ENCODE measurements at places on chromosomes 6 and 20.

- no peak for DNase-seq
Observed at GRCh38 chr20:1405801-1406200, 12.9 kb upstream of the FKBP1A start.

- no peak for DNase-seq
Observed at GRCh38 chr20:59676126-59676850, 71.9 kb downstream of the PHACTR3 start.

DNA sequence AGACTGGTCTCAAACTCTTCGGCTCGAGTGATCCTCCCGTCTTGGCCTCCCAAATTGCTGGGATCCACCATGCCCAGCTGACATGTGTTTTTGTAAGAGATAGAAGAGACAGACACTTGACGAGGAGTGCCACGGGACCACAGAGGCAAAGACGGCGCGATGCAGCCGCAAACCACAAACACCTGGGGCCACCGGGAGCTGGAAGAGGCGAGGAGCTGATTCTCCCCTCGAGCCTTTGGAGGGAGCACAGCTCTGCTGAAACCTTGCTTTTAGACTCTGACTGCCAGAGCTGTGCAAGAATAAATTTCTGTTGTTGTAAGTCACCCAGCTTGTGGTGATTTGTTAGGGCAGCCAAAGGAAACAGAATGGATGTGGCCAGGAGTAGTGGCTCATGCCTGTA lies 46.9 kb downstream of the TFAP2C start:
- DNase-seq: no peak

DNA sequence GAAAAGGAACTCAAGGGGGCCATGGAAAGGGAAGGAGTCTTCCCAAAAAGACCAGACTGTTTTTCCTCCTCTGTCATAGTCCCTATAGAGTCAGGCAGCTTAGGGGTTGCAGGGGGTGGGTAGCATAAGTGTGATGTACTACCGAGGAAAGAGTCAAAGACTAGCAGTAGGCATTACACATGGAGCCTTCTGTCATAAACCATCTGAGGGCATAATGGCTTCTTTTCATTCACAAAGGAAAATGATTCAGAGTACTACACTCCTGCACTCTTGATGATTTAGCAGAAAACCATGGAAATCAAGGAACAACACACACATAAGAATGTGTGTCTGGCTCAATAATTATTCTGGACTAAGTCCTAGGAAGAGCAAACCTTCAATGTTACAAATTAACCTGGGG lies 14.9 kb downstream of the PLN start:
- DNase-seq: peak; percentile 25

DNA sequence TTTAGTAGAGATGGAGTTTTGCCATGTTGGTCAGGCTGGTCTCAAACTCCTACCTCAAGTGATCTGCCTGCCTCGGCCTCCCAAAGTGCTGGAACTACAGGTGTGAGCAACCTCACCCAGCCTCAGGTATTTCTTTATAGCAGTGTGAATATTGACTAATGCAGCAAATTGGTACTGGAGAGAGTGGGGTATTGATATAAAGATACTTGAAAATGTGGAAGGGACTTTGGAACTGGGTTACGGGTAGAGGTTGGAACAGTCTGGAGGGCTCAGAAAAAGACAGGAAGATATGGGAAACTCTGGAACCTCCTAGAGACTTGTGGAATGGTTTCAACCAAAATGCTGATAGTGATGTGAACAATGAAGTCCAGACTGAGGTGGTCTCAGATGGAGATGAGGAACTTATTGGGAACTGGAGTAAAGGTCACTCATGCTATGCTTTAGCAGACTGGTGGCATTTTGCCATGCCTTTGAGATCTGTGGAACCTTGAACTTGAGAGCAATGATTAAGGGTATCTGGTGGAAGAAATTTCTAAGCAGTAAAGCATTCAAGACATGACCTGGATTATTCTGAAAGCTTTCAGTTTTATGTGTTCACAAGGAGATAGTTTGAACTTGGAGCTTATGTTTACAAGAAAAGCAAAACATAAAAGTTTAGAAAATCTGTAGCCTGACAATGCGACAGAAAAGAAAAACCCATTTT lies 127.2 kb downstream of the DTNBP1 start:
- DNase-seq: no peak

Data from bronchial epithelial cell (primary cell).